ENCODE measurements at places on chromosomes 1 and 21. TPM values are rescaled to one million over a fixed set of nuclear protein-coding genes. Genes with fewer than 3 reads are reported as not detected.
A peak's percentile ranks its signal among the peaks of the same experiment; 100 is the strongest.

Gene AQP10
- not detected for polyA plus RNA-seq

Gene RPE65
- not detected for polyA plus RNA-seq

Gene CRYZL1
- polyA plus RNA-seq, result 30.2 TPM

GRCh38 chr1:60503266-60503925, 429.8 kb upstream of the C1orf87 start:
- peak; percentile 52 for DNase-seq

Gene CELSR2
- polyA plus RNA-seq, result 4.1 TPM

DNA sequence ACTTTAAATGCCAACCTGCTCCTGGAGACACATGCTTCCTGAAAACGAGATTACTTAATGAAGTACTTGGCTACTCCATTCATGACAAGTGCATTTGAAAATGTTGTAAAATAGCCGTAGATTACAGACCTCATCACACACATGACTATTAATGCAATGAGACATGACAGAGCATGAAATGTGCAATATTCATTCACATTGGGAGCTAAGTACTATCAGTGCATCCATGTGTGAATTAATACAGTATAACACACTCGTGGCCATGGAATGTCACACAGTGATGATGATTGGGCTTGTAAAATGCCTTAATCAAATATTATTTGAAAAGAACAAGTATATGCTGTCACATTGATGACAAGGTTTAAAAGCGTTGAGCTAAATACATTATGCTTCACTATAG, 407.0 kb downstream of the AMY1C start:
- DNase-seq, result no peak

GRCh38 chr1:14934867-14935266, 218.7 kb upstream of the TMEM51 start:
- no peak for DNase-seq

GRCh38 chr1:196608390-196609369, at the start of gene KCNT2:
TSS of gene KCNT2 (minus strand) at chr1:196608440. CDS start at chr1:196608309, 131 bp downstream.
- DNase-seq, result peak; percentile 80

DNA sequence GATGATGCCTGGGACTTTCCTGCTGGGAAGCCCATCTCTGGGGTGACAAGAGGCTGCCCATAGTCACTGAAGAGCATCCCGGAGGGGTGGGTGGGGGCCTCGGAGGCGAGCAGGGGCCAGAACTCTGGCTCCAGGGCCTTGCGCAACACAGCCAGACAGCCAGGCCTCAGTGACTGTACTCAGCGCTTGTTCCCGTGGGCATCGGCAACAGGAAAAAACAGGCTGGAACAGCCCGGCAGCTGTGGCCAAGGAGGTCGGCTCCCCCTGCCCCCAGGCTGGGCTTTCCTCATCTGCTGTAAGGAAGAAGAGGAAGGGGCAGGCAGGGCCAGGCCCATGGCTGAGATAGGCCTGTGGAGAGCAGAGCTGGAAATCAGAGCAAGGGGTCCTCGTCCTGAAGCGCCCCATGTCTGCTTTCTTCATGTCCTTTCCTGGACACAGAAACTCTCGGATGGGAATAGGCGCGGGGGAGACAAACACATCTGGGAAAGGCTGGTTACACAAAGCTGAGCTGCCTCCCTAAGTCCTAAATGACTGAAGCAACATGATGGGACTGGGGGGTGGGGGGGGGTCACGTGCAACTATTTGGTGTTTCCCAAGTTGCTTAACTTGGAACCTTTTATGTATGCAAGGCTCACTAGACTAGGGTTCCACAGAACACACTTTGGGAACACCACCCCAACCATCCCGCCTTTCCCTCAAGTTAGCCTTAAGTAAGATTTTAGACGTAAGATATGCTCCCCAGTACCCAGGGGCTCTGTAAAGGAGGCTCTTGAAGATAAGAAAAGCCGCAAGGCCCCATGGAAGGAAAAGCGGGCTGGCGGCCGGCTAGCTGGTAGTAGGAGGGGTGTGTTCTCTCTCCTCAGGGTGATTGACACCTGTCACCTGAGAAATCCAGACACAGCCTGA, 30.7 kb downstream of the HSPG2 start:
- DNase-seq, result peak; percentile 74

Gene TUFT1
- 8.8 TPM for polyA plus RNA-seq

DNA sequence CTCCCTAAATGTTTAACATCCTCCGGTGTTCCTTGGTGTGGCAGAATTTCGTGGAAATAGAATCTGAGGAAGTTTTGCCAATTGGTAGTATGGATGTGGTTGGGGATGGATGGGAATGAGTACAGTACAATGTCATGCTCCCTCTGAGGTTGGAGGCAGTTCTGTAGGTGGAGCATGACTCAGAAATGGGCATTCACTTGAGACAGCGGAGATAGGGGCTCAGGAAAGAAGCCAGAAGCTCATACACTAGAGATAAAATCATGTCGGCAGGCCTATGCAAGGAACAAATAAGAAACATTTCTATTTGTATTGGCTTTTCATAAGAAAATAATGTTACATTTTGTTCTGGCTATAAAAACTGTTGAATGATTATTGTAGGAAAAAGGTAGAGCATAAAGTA, 196.0 kb downstream of the URB2 start:
- DNase-seq, result no peak

DNA sequence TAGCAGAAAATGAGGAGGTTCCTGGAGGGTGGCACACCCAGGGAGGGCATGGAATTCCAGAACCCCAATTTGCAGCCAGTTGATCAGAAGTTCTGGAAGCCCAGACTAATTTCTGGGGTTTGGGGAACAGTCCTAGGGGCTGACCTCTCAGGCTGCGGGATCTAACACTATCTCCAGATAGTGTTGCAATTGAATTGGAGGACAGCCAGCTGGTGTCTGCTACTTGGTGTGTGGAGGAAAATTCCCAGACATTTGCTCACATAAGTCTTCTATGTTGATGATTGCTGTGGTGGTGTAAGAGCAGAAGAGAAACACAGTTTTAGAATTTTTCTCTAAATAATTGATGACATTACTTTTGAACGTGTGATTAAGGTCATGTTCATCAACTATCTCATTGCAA, 154.3 kb upstream of the RNPC3 start:
- DNase-seq, result no peak

- DNase-seq, result peak; percentile 63
These were observed at the start of gene C1orf115 for GRCh38 chr1:220690140-220691052. TSS of gene C1orf115 (plus strand) at chr1:220690363. CDS start at chr1:220690403, 40 bp downstream.

Gene LYST
- polyA plus RNA-seq, result 5.8 TPM

DNA sequence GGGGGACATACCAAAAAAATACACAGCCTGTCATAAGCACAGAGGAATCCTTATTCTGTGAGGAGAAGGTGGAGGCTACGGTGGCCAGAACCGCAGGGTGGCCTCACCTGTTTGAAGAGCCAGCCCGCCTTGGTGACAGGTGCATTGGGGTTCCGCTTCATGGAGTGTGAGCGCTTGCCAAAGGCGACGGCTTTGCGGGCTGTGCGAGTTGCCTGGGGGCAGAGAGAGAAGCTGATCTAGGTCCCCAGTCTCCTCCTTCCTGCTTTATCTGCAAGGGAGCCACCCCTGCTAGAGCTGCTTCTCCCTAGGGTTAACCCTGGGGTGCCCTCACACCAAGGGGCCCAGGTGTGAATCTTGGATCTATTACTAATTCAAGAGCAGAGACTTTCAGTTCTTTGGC, 54.3 kb upstream of the GOLT1A start:
- DNase-seq, result no peak

DNA sequence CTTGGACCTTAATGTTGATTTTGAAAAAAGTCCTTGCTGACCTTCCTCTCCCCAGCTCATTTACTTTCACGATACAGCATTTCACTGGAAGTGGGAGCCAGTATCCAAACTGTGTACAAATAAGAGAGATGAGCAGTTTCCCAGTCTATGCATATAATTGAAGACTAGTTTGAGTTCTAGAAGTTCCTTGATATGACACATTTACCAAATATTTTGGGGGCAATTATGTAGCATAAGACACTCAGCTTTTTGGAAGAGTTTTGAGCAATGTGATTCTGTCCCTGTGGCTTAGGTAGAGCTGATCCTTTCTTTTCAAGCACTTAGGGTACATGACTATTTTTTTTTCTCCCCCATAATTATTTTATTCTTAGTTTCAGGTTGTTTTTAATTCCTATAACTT, 26.4 kb downstream of the GIPC2 start:
- DNase-seq, result no peak

DNA sequence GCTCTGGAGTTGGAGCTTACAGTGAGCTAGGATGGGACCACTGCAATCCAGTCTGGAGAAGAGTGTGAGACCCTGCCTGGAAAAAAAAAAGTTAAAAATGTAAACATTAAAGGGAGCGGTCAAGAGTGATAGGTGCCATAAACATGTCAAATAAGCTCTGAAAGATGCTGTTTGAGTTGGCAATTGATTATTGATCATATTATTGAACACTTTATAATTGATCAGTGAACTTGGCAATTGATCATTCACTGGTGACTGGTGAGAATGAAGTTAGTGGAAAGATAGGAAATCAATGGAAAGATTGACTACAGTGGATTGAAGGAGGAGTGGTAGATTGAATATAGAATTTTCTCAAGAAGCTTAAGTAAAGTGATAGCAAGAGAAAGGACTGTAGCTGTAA, 64.3 kb upstream of the MPC2 start:
- DNase-seq, result no peak

Gene ZBTB8B
- polyA plus RNA-seq, result 0.14 TPM

- no peak for DNase-seq
These were observed 107.6 kb upstream of the GORAB start for GRCh38 chr1:170424346-170424745.

Gene KCNE2
- 0.75 TPM for polyA plus RNA-seq

- peak; percentile 15 for DNase-seq
These were observed 1.0 kb downstream of the TRMT1L start for GRCh38 chr1:185155600-185156287.

Gene PLA2G2F
- polyA plus RNA-seq, result not detected

DNA sequence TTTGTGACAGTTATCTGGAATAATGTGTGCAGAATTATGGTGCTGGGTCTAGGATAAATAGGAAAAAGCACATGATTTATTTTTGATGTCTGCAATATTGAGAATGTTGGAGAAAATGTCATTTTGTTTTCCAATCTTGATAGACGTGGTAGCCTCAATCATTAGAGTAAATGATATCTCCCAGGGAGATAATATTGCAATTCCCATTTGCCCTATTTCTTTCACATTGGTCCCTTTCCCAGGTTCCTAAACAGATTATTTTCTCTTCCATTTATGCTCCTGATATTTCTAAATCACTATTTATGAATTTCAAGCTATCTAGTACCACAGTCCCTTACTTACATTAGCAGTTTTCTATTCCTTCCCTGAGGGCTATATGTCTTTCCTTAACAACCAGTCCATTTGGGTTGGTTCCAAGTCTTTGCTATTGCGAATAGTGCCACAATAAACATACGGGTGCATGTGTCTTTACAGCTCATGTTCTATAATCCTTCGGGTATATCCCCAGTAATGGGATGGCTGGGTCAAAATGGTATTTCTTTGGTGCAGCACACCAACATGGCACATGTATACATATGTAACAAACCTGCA, 447.3 kb downstream of the PLA2G4A start:
- DNase-seq, result no peak

Gene CD160
- polyA plus RNA-seq, result 1.1 TPM

- DNase-seq, result no peak
These were observed 160.2 kb downstream of the HIVEP3 start for GRCh38 chr1:41758500-41758899.

Gene ASPM
- polyA plus RNA-seq, result 8.4 TPM
